NCI-H82 (cell line): ENCODE measurements at places on chromosomes 3 and 15.

DNA sequence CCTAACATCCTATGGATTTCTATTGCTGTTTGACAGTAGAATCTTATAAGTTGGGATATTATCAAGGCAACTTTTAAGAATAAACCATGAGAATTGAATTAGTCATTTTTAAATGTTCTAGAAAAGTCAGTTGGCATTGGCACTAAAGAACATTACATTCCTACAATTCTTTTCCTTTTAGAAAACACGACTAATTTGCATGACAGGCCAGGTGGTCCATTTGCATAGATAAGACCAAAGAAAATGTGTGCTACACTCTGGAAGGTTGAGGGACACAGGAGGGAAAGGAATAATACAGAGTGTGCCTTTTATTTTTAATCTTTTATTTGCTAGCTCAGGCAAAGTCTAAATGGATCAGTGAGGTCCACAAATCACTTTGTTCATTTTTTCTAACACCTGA lies 962.3 kb downstream of the EPHA3 start:
- no peak for DNase-seq

DNA sequence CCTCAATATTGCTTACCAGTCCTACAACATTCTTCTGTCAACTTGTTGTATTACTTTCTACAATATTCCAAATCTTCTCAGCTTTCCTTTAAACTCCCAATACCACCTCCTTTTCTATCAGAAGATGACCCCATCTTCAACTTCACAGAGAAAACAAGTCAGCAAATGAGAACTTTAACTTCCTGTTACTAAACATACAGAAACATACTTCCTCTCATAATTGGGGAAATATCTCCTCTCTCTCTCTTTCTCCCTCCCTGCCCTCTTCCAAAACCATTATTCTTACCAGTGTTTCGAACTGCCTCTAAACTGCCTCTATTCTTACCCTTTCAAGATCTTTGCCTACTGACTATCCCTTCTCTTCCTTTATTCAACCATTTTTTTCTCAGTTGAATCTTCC lies 1.8 kb upstream of the SNAP23 start:
- DNase-seq: no peak

GRCh38 chr15:71775856-71776255 lies 34.5 kb upstream of the NR2E3 start:
- DNase-seq: no peak

DNA sequence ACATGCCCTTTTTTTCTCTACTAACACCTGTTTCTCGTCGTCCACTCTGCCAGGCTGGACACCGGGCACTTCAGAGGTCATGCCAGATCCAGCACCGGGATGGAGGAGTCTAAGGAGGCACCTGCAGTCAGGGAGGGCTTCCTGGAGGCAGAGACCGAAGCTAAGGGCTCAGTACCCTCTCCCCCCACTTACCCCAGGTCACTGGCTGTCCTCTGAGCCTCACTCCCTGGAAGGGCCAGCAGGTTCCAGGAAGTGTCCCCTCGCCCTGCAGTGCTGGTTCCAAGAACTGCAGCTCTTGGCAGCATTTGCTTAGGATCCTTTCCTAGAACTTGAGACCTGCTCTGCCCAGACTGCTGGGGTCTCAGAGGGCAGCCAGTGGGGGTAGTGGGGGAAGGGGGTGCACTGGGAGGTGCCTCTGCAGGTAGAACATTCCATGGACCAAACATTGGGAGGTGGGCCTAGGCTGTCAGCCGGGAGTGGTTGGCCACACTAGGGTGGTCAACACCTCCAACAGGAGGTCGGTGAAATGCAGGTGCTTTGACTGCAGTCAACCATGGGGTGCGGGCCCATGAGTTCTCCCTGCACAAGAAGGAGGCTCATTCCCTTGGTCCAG lies 11.3 kb downstream of the CISH start:
- DNase-seq: no peak

DNA sequence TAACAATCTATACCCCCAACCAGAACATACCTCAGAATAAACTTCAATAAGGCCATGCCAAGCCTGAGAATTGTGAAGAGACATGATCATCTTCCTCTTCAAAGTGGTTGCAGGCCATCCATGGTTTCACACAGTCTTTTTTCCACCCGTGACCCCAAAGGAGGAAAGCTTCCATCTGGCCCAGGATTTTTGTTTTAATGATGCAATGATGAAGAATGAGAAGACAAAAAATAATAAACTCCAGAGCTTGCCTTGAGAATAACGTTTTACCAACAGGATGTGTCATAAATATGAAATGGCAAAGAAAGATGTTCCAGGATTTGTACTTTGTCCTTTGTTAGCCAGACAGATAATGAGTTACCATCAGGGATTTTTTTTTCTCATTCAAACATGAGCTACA lies 201.9 kb downstream of the WNT5A start:
- no peak for DNase-seq

- DNase-seq: no peak
These were observed 50.6 kb downstream of the SH3BP5 start for GRCh38 chr3:15281817-15282216.

- DNase-seq: no peak
These were observed 10.8 kb downstream of the PLA2G4D start for GRCh38 chr15:42083605-42083908.
